ENCODE measurements at places on chromosomes 11 and 22.

GRCh38 chr11:118660681-118661424 is 18.6 kb downstream of the TREH start:
- DNase-seq: no peak

DNA sequence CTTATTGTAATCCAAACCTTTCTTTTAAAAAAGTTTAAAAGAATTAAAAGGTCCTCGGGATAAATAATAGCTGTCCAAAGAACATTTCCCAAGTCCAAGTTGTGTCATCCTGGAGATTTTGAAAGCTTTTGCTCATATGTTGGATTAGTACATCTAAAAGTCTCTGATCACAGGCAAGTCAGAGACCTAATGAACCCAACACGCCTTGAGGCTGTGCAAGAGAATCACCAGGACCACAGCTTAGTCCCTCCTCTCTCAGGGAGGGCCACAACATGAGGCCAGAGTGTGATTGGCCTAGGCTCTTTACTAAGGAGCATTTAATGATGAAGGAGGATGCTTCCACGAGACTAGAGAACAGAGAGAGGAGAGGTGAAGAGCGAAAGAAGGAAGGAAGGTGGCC is 98.7 kb upstream of the OR5AK2 start:
- DNase-seq: no peak

GRCh38 chr11:12890476-12890875 is 118.6 kb upstream of the RASSF10 start:
- no peak for DNase-seq

GRCh38 chr11:68825571-68825970 is 16.1 kb downstream of the CPT1A start:
- no peak for DNase-seq

DNA sequence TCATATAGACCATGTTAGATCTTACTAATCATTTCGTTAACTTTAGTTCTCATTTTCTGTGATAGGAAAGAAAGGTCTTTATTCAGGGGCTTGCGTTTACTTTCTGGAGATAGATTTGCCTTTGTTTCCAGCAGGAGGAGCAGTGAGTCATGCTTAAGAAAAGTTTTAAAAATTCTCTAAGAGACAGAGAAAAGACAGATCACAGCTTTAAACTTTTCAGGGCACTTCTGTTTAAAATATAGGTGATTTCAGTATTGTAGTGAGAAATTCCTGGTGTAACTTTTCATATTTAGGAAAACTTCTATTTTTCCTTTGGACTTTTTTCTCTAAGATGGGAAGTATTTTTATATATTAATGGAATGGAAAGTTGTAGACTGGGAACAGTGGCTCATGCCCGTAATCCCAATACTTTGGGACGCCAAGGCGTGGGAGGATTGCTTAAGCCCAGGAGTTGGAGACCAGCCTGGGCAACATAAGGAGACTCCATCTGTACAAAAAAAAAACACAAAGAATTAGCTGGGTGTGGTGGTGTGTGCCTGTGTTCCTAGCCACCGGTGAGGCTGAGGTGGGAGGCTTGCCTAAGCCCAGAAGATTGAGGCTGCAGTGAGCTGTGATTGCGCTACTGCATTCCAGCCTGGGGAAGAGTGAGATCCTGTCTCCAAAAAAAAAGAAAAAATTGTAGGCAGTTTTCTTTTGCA is 60.3 kb downstream of the ATXN10 start:
- DNase-seq: no peak

GRCh38 chr11:133078591-133079404 is 453.5 kb downstream of the OPCML start:
- DNase-seq: no peak

GRCh38 chr11:2825889-2826678 is 59.5 kb downstream of the CDKN1C start:
- DNase-seq: no peak

DNA sequence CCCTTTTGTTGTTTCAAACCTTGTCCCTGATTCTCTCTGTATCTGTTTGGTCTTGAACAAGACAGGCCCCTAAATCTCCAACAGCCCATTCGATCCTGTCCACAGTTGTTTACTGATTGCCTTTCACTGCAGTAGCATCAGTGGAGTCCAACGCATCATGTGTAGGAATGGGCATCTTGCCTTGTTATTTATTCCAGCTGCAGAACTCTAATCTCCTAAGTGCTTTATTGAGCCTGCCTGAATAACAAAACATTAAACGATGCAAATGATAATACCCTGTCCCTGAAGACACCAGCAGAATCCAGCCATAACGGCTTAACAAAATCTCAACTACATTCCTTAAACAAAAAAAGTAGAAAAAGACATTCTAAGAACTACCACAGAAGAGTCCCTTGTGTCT is 50.1 kb downstream of the SLC35F2 start:
- DNase-seq: no peak

DNA sequence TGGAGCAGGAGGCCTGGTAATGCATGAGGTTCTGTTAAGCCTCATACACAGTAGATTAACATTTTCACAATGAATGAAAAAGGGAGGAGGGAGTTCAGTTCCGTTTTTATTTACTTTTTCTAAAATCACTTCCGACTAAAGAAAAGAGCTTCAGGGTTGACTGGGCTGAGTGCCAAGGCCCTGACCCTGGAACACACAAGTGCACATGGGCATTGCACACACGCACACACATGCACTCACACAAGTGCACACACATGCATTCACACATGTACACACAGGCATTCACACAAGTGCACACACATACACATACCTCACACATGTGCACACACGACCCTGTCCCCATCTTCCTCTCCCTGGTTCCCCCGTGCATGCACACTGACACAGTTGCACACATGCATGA is 303.3 kb downstream of the BRD1 start:
- no peak for DNase-seq

GRCh38 chr11:119377961-119378667 is 3.4 kb downstream of the USP2 start:
- no peak for DNase-seq

GRCh38 chr22:39428597-39429071 is 28.2 kb upstream of the MGAT3 start:
- DNase-seq: no peak

- no peak for DNase-seq
These were observed 16.4 kb downstream of the CDKN1C start for GRCh38 chr11:2869134-2869526.

GRCh38 chr11:33063326-33063881 is 24.0 kb downstream of the TCP11L1 start:
- no peak for DNase-seq

DNA sequence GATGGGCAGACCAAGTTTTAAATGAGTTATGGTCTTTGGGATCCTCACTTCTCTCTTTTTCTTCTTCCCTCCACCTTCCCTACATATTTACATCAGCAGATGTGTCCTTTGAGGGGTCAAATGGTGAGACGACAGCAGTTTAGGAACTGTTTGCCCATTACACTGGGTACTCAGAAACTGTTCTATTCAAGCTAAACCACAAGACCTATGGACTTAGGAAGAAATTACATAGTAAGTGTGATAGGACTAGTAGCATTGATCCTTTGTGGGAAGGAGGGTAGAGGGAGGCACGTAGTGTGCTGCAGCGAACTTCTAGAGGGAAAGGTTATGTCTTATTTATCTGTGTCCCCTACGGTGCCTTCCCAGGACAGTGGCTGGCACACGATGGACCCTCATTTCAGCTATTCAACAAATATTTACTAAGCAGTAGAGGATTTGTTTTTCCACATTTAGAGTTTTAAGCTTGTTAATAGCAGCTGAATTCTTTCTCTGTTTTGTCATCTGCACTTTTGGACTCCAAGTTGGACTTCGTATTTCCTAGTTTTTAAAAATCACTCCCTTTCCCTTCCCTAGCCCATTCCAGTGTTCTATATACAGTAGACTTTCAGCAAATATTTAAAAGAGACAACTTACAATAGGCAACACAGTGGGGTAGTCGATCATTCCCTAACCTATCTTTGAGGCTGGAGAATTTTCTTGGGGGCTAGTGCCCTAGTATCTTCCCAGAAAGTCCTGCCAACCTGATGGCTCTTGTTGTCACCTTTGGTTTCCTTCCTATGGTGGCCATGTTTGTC is 13.9 kb downstream of the FZD4 start:
- DNase-seq: no peak

- no peak for DNase-seq
These were observed 219.6 kb downstream of the C11orf87 start for GRCh38 chr11:109641549-109641948.

- DNase-seq: no peak
These were observed 44.0 kb upstream of the OPCML start for GRCh38 chr11:133576351-133576750.

DNA sequence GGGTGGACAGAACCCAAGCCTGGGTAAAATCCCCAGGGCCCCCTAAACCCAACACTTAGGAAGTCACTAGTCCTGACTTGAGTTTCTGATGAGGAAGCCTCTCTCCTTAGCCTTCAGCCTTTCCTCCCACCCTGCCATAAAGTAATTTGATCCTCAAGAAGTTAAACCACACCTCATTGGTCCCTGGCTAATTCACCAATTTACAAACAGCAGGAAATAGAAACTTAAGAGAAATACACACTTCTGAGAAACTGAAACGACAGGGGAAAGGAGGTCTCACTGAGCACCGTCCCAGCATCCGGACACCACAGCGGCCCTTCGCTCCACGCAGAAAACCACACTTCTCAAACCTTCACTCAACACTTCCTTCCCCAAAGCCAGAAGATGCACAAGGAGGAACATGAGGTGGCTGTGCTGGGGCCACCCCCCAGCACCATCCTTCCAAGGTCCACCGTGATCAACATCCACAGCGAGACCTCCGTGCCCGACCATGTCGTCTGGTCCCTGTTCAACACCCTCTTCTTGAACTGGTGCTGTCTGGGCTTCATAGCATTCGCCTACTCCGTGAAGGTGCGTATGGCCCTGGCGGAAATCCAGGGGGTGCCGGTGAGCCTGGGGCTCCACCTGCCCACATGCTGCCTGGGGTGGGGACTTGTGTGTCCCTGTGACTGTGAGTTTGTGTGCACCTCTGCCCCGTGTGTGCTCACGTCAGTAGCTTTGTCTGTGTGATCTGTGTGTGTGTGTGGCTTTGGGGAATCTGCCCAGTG is at the start of gene IFITM1:
Gene IFITM1, plus strand, starts transcription at position 254 of the 767 bp plus-strand sequence. Its CDS starts 131 bp downstream, at position 385.
- DNase-seq: no peak

- no peak for DNase-seq
These were observed 9.4 kb downstream of the C11orf97 start for GRCh38 chr11:94521684-94522083.

GRCh38 chr22:23684026-23684425 is 6.8 kb upstream of the RGL4 start:
- no peak for DNase-seq

GRCh38 chr22:36435516-36436415 is 45.7 kb downstream of the TXN2 start:
- peak; percentile 30 for DNase-seq

DNA sequence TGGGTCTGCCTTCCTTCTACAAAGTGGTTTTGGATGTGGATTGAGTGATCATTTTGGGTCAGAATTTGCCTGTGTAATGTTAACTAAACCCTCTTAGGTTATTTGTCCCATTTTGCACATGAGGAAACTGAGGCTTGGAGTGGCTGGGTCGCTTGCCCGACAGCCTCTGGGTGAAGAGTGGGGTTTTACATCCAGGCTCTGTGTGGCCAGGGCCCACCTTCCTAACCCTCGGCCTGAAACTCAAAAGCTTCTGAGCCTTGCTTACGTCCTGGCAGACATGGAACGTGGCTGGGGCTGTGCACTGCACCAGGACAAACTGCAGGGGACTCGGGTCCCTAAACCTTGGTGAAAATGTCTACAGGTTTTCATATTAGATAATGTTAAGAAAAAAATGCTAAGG is 542.4 kb downstream of the TBC1D22A start:
- no peak for DNase-seq

DNA sequence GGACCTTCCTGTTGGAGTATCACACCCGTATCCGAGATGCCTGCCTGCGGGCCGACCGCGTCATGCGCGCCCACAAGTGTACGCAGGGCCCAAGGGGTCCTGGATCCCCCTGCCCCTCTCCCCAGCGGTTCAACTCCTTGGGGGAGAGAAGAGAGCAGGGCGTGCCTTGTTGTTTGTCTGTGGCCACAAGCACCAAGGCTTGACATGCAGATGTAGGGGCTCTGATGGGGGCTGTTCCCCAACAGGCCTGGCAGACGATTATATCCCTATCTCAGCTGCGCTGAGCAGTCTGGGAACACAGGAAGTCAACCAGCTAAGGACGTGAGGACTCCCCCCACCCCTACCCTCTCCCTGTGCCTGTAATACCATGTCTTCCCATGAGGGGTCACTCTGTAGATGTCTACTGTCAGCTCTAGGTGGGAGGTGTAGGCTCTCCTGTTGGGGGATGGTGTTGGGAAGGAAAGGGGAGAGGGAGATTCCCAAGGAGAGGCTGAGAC is 6.8 kb downstream of the CFL1 start:
- DNase-seq: no peak

GRCh38 chr11:121503051-121503450 is 50.3 kb upstream of the SORL1-AS1 start:
- no peak for DNase-seq

- DNase-seq: no peak
These were observed 30.5 kb upstream of the GNB1L start for GRCh38 chr22:19884954-19885751.

DNA sequence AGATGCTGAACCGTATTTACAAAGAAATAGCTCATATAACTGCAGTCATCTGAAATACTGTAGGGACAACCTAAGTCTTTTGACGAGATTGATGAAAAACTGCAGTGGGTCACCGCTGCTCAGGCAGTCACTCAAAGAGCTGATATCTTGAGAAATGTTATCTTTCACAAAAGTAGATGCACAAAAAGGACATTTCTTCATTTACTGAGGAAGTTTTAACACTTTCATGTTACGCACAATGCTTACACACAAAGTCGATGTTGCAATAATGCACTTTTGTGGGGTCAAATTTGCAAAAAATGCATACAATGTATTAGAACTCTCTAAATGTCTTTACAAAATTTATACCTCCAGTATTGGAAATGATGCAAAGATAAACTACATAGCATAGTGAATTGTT is 16.2 kb upstream of the OR10V1 start:
- no peak for DNase-seq

GRCh38 chr22:43624144-43624998 is 187.7 kb downstream of the EFCAB6 start:
- no peak for DNase-seq

DNA sequence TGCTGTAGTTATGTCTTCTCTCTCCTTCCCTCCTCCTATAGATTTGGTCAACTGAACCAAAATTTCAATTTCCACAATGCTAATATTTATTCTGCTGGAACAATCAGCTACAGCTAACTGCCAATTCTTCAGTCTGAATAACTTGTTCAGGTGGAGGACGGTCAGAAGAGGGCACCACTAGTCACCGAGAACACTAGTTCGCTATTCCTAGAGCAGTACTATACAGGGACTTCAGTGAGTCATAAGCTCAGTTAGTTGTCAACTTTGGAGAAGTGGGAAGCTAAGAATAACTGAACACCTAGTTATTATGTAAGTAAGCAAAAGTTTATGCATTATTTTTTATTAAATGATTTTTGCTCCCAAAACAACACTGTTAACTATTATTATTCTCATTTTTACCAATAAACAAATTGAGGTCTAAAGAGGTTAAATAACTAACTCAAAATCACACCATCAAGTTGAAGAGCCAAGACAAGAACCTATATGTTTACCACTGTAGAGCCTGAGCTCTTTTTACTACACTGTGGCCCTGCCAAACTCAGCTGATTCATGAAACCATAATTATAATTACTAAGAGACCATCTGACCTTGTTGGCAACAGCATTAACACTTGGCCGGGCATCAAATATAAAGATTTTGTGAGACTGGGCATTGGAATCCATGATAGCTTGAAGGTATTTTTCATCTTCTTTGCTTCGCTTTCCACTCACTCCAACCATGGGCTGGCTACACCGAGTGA is 59.0 kb downstream of the CEP57 start:
- DNase-seq: no peak
